Renal cortex interstitium (tissue), 15 donors: ENCODE measurements at places on chromosomes 1 and 21. TPM values are rescaled to one million over a fixed set of nuclear protein-coding genes. Genes with fewer than 3 reads are reported as not detected.

The TSPEAR gene
- 0.89 TPM for polyA plus RNA-seq

DNA sequence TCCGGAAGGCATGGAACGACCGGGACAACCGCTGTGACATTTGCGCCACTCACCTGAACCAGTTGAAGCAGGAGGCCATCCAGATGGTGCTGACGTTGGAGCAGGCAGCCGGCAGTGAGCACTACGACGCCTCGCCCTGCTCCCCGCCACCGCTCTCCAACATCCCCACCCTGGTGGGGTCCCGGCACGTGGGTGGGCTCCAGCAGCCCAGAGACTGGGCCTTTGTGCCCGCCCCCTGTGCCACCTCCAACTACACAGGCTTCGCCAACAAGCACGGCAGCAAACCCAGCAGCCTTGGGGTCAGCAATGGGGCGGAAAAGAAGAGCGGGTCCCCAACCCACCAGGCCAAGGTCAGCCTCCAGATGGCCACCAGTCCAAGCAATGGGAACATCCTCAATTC, 212.1 kb downstream of the KIF26B start:
- DNase-seq = no peak

GRCh38 chr1:169142129-169142528, 35.6 kb downstream of the ATP1B1 start:
- no peak for DNase-seq

GRCh38 chr1:90384193-90384592, 332.9 kb downstream of the BARHL2 start:
- no peak for DNase-seq

The L1TD1 gene
- polyA plus RNA-seq = 3.7 TPM

The PIGR gene
- polyA plus RNA-seq = 1.6 TPM

The CRNN gene
- not detected for polyA plus RNA-seq
